ENCODE measurements at places on chromosomes 1 and 21.

GRCh38 chr1:241972703-241973369 lies 15.3 kb downstream of the BECN2 start:
- no peak for DNase-seq

DNA sequence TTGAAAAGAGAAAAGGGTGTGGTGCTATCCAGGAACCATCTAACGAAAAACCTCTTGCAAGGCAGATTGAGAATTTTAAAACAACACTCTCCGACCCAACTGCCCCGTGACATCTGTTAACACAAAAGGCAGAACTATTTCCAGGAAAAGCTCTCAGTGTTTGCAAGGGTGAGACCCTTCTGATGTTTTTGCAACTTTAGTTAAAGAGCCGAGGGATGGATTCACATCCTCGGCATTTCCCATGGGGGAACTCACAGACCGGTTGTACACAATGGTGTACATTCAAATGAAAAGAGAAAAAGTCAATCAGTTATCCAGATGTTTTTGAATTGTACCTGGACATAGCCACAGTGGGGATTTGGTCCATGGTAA lies 120.0 kb downstream of the NGF start:
- no peak for DNase-seq

DNA sequence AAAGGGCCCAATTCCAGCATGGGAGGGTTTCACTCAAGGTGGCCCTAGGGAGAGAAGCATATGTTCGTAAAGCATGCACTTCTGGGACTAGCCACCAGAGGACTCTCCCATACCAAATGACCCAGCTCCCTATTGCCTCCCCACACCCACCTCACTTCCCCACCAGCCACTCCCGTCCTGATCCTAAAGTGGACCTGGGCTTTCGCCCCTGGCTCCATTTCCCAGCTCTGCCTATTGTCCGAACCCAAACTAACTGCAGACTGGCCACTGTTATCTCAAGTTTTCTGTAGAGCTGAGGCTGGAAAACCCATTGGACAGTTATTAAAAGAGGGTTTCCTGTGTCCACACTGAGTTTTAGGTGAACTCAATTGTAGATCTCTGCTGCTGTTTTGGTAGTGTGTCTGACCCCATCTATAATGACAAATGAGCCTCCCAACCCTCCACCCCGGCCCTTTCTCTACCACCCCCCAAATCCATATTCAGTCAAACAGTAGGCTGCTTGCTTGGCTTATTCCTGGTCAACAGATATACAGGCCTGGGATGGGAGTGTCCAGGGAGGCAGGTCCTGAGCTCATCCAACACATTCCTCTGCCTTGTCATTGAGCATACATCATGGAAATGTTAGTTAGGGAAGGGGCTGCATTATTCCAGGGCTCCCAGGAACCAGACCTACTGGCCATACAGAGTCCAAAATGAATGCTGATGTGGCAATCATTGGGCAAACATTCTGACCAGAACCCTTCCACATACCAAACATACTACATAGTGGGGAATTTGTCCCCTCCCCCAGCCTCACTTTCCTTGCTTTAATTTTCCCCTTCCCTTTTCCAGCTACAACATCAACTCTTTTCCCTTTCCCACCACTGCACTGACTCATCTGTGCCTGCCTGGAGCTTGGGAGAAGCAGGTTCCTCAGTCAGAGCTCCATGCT lies 59.2 kb downstream of the ABCA4 start:
- no peak for DNase-seq

GRCh38 chr1:226990133-226990716 lies 50.1 kb downstream of the COQ8A start:
- no peak for DNase-seq

GRCh38 chr1:156816561-156817328 lies at the start of gene SH2D2A:
Gene SH2D2A (minus strand): TSS chr1:156816848. CDS start chr1:156816708, 140 bp downstream.
- no peak for DNase-seq

DNA sequence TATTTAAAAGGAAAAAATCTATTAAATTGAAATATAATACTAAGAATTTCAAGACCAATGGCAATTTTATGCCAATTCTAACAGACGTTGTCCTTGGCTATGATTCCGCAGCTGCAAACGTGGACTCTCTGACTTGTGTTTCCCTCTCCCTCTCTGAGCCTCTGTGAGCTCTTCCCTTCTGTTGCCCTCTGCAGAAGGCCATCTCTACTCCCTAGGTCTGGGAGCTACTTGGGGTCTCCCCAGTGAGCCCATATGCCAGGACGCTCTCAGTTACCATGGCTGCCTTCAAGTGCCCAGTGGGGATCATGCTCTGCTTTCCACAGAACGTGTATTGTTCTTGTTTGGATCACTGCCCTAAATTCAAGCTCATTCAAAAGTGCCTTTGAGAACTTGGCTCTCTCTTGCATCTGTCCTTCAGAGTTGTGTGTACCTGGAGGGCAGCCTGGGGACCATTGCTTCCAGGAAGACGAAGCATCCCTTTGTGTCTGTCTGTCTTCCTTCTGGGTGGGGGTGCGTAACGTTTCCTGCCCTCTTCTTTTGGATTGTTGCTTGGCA lies 97.5 kb upstream of the TSPAN2 start:
- DNase-seq, result no peak

DNA sequence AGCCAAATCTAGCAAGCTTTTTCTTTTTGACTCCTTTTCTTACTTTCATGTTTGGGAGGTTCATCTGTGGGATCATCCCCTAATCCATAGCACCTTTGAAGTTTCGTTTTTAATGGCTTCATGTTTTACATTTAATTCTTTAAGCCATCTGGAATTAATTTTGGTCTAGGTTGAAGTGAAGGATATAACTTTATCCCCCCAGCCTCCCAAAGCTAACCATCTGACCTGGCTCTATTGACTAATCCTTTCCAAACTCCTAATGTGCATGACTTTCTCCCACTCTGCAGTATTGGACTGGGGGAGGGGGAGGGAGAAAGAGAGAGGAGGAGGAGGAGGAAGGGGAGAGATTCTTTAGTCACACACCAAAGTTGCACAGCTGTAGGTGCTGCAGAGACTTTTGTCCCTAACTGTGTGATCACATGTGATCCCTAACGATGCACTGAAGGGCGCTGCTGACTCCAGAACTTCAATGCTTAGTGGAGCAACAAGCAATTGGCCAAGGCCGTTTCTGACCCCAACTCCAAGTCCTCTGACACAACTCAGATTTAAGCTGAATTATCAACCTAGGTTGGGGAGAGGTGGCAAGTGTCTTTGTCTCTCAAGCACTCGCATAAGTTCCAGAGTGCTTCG lies 191.6 kb downstream of the HUNK start:
- no peak for DNase-seq

- DNase-seq, result no peak
Measured at GRCh38 chr1:86872086-86872485, 41.8 kb downstream of the SELENOF start.
